ENCODE measurements at places on chromosomes 12 and 14.
A peak's percentile ranks its signal among the peaks of the same experiment; 100 is the strongest.

DNA sequence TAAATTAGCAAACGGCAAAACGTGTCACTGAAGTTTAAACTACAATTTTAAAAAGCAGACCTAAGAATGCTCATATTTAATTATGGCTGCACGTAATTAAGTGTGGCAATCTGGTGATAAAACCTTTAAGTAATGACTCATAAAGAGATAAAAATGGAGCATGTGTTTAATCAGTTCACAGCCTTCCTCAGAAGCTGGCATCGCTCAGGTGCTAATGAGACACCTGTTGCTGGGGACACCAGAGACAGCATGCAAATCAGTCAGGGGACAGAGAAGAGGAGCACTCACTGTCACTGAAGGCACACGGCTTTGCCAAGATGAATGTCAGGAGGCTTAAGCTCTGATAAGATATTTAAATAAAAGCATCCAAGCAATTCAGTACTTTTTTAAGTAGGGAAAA, 840.3 kb downstream of the GALC start:
- no peak for DNase-seq

GRCh38 chr14:61385002-61385685, 63.8 kb downstream of the PRKCH start:
- DNase-seq: no peak

DNA sequence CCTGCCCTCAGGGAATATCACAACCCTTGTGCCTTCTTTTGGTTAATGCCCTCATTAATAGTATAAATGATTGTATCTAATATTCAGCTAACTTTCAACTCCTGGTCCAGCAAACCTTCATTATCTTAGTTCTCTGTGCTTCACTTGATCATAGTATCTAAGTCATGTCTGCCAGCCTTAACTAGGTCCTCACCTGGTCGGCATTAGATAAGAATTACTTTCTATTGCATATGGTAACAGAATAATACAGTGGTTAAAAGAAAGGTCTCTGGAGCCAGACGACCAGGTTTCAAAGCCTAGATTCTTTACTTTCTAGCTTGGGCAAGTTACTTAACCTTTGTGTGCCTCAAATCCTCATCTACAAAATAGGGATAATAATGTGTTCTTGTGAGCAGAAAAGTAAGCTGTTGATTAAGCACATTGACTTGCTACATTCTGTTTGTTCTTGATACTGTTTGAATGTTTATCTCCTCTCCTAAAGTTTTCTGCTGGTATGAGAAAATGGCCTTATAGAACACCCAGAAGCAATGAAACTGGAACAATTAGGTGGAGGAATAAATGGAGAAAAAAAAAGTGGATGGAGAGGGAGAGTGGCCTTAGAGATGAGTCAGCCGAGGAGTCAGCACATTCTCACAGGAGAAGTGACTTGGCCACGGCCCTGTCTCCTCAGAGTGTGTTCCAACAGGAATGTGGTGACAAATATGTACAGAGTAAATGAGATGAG, 176.1 kb downstream of the SLC25A21 start:
- peak; percentile 18 for DNase-seq

DNA sequence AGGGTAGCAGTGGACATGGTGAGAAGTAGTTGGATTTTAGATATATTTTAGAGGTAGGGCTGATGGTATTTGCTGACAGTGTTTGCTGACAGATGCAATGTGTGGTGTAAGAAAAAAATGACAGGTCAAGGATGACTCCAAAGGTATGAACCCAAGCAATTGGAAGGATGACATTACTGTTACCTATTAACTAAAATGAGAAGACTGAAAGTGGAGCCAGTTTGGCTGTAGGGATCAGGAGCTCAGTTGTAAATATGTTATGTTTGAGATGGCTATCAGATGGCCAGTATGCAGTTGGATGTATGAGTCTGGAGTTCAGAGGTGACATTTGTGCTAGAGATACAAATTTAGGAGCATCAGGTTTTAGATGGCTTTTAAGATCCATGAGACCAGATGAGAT, 17.4 kb upstream of the SERPINA6 start:
- no peak for DNase-seq

DNA sequence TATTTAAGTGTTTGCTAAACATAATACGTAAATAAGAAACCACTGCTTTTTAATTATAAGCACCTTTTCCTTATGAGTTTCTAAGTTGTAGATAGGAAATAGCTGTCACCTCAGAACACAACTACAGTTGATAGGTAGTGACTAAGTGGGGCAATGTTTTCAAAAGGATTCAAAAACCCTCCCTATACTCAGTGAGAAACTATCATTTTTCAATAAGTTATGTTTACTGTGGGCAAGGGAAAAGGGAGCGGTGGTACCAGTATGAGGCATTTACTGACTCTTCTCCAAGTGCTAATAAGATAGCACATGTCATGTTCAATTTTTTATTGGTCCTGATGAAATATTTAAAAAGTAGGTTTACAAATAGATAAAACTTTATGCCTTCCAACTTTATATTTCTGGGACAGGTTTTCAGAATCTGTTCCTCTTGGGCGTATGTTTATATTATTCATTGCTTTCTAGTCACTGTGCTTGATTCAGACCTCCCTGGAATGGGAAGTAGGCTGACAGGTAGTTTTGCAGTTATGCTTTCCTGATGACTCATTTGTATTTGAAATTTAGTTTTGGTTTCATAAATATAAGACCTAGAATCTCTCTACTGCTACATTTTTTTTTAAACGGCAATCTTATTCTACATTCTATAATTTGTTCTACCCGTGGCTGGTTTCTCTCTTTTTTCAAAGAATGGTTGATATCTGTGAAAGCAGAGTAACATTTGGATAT, 153.1 kb downstream of the TMEM117 start:
- DNase-seq: no peak

DNA sequence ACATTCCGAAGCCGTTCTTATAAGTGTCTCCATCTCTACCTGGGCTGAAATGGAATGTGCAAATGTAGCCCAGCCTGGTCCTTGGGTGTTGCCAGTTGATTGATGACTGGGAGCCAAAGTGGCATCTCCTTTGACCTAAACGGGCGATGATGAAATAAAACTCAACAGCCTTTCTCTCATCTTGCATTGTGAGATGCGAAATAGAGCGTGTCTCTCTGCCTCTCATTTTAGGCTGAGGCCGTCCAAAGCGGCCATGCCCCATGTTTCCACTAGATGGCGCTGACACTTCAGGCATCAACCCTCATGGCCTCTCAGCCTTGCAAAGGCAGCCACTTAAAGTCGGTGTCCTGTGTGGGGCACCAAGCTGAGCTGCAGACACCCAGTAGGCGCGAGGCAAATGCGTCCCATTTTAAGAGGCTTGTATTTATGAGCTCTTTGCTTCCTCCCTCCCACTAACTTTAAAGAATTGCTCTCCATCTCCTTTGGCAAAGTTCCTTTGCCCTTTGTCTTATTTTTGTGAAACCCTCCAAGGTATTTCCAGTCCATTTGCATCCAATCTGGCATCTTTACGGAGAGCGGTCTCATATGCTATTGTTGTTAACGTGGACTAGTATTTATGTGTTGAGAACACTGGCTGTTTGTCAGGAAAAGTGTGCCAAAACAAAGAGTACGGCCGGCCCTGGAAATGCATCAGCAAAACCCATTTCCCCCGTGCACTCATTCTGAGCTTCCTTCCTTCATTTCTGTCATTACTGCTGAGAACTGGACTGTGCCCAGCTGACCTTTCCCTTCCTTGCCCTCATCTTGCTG, 25.0 kb downstream of the GPRC5A start:
- peak; percentile 84 for DNase-seq

DNA sequence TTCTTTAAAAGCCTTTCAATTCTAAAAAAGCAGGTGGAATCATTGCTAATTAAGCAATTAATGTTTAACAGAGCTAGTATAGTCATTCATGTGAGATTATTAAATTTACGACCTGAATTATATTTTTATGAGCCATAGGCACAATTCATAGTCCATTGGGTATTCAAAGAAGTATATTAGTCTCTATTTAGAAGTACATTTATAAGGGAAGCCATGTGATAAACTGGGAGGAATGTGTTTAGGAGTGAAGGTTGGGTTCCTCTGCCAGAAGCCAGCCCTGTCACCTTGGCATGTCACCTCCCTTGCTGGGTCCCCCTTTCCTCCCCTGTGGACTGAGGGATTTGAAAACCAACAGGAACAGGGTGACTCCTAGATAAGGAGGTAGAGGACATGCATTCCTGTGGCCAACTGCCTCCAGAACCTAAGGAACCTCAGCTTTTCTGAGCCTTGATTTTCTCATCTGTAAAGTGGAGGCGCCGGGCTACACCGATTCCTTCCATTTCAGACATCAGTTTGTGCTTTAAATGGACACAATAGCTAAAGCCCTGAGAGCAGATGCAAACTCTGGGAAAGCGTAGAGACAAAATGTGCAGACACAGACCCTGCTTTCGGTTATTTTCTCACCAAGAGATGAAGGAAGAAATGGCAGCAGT, 5.4 kb upstream of the KRT2 start:
- DNase-seq: no peak

DNA sequence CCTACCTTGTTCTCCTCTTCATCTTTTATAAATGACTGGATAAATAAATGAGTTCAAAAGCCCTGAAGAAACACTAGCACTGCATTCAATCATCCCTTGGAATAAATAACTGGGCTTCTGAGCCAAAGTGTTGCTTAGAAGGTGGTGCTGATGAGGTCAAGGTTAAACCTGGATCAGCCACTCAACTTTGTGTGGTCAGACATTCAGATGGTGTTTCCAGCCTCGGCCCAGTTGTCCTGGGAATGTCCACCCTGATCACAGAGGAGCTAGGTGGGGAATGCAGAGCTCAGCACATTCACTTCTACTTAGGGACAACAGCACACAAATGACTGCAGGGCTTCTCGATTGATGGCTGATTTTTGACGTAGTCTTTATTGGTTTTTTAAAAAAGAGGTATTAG, 88.7 kb downstream of the SLC8A3 start:
- DNase-seq: peak; percentile 91

DNA sequence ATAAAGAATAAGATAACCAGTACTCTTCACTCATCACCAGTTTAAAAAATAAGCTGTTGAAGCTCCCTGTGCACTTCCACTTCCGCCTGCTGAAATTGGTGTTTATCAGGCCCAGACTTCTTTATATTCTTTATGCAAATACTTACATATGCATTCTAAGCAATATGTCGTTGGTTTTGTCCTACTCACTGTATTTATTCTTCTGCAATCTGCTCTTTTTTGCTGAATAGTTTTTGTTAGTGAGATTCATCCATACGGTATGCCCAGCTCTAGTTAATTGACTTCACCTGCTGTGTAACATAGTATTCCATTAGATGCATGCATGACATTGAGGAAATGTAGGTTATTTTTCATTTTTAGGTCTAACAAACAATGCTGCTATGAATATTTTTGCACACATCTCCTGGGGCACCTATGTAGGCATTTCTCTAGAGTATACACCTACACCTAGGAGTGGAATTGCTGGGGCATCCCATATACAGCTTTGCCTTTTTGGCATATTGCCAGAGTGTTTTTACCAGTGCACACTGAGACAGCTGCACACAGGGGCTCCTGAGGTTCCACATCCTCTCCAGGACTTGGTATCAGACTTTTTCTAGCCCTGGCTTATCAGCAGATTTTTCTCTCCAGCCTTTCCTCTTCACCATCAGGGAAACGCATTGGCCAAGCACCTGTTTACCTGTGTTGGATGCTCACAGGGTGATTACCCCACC, 1.0 kb upstream of the NRIP2 start:
- DNase-seq: no peak

DNA sequence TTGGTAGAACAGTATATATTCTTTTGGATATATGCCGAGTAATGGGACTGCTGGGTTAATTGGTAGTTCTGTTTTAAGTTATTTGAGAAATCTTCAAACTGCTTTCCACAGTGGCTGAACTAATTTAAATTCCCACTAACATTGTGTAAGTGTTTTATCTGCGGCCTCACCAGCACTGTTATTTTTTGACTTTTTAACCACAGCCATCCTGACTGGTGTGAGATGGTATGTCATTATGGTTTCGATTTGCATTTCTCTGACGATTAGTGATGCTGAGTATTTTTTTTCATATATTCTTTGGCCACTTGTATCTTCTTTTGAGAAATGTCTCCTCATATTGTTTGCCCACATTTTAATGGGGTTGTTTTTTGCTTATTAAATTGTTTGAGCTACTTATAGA, 357.4 kb downstream of the C12orf50 start:
- no peak for DNase-seq

GRCh38 chr14:57078054-57078453, 190.7 kb downstream of the EXOC5 start:
- DNase-seq: no peak

DNA sequence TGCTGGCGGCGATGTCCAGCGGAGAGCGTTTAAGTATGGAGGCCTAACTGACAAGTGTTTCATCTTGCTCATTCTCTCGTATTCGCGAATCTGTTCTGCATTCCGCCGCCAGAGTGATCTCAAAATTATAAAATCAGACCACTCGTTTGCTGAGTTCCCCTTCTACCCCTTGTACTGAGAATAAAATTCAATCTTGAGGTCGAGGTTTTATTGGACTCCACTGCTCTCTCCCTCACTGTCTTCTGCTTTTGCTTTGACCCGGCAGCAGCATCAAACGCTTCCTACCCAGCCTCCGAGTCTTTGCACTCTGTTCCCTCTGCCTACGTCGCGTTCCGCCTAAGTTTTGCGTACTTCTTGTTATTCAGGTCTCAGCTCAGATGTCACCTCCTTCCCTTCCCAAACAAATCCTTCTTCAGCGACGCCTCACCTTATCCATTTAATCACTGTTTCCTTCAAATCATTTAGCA, 462 bp downstream of the KNTC1 start:
- no peak for DNase-seq

Measured in myocyte (in vitro differentiated cells).